HepG2 (cell line): ENCODE measurements at places on chromosomes 2 and 18. TPM values are rescaled to one million over a fixed set of nuclear protein-coding genes. Genes with fewer than 3 reads are reported as not detected.

- H3K27ac ChIP-seq = no peak overlapping the region
- no peaks in the 10 kb centered on the region for H3K27me3 ChIP-seq
- no peak for DNase-seq
- H3K4me1 ChIP-seq = peaks cover 37% of the 10 kb centered on the region
- H3K36me3 ChIP-seq = peaks cover 12% of the 10 kb centered on the region
These were observed 2.4 kb downstream of the CASP8 start for GRCh38 chr2:201262718-201263117.

GRCh38 chr18:42274488-42275137, 319.6 kb downstream of the PIK3C3 start:
- no peak overlapping the region for H3K27ac ChIP-seq
- peak; percentile 62 for DNase-seq
- H3K4me1 ChIP-seq = no peaks in the 10 kb centered on the region
- no peak overlapping the region for H3K4me3 ChIP-seq

FOXI3 gene
- total RNA-seq = not detected in 2 replicates

DNA sequence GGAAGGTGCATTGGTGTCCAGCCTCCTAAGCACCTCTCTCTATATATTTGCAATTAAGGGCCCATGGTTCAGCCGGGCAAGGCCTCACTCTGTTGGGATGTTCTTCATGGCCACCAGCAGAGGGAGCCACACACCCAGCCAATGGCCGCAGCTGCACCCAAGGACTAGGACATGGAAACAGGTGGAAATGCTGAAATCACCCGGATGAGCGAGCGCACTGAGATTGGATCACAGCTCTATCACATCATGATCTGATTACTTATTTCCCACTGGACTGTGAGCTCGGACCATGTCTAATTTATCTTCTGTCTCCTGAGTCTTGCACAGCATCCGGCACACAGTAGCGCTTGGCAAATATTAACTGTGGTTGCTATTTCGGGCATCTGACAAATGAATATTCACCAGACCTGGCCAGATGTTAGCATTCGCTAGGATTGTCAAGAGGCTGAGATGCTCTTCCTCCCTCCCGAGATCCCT, 31.2 kb downstream of the KIF3C start:
- H3K36me3 ChIP-seq = no peaks in the 10 kb centered on the region
- no peak overlapping the region for H3K27ac ChIP-seq
- peak overlapping the region; percentile 14; the same call in 1 of the 2 replicates for H3K4me3 ChIP-seq
- DNase-seq = peak; percentile 83

POTEE gene
- total RNA-seq = 0.48 and 1.9 TPM in 2 replicates

DNA sequence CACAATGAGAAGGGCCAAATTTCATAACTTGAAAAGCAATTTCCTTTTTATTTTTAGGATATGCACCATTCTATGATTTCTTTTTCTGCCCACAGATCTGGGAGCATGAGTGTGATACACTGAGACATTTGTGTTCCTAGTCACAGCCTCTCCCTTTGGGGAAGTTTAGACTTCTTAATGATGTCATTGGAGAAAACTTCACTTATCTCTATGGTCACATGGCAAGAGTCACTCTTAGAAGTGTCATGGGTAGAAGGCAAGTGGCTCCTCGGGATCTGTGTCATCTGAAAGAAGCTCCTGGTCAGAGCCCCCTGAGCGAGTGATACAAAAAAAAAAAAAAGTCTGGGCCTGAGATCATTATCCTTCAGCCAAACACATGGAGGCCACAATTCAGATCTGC, 62.5 kb upstream of the LGALSL start:
- no peak overlapping the region for H3K4me3 ChIP-seq
- H3K27ac ChIP-seq = no peak overlapping the region
- H3K4me1 ChIP-seq = peaks cover 36% of the 10 kb centered on the region
- H3K36me3 ChIP-seq = no peaks in the 10 kb centered on the region

DNA sequence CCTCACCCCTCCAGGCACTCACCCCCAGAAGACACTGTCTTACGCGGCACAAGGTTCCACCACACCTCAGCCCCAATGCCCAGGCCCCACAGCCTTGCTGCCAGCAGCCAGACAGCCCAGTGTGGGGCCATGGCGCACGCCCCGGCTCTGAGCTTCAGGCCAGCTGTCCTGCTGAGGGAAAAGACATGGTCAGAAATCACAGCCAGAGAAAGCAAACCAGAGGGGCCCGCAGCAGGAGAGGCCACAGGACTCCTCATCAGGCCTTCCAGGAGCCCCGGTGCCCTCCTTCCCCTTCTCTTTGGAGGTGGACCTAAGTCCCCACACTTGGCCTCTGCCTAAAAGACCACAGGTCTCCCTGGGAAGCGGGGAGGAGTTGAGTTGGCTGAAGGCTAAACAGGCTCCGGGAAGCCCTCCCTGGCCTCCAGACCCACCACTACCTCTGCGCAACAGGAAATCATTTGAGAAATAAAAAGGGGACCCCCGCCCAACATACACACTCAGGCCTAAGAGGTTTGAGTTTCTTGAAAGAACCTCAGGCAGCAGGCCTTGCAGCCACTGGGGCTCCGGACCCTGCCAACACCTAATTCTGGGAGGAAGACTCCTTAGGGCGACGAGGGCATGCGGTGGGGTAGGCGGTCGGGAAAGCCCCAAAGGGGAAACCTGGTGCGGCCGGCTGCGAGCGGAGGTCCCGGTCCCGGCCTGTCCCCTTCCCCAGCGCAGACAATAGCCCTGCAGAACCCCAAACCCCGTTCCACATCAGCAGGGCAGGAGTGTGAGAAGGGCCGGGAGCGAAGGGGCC, 1.9 kb downstream of the SEMA4C start:
- H3K27ac ChIP-seq = peak overlapping the region; percentile 96
- H3K4me3 ChIP-seq = peak overlapping the region; percentile 93
- peaks cover 39% of the 10 kb centered on the region for H3K4me1 ChIP-seq
- no peak for DNase-seq
- H3K36me3 ChIP-seq = peaks cover 34% of the 10 kb centered on the region
- no peaks in the 10 kb centered on the region; the same call in 1 of the 2 replicates for H3K27me3 ChIP-seq

- peak; percentile 33 for DNase-seq
- H3K4me3 ChIP-seq = no peak overlapping the region
- H3K27ac ChIP-seq = no peak overlapping the region
- H3K27me3 ChIP-seq = peaks cover 5% of the 10 kb centered on the region; the same call in 2 of the 3 replicates
- H3K36me3 ChIP-seq = no peaks in the 10 kb centered on the region
- peaks cover 26% of the 10 kb centered on the region for H3K4me1 ChIP-seq
These were observed 30.4 kb upstream of the MGAT4A start for GRCh38 chr2:98761267-98761781.

DNA sequence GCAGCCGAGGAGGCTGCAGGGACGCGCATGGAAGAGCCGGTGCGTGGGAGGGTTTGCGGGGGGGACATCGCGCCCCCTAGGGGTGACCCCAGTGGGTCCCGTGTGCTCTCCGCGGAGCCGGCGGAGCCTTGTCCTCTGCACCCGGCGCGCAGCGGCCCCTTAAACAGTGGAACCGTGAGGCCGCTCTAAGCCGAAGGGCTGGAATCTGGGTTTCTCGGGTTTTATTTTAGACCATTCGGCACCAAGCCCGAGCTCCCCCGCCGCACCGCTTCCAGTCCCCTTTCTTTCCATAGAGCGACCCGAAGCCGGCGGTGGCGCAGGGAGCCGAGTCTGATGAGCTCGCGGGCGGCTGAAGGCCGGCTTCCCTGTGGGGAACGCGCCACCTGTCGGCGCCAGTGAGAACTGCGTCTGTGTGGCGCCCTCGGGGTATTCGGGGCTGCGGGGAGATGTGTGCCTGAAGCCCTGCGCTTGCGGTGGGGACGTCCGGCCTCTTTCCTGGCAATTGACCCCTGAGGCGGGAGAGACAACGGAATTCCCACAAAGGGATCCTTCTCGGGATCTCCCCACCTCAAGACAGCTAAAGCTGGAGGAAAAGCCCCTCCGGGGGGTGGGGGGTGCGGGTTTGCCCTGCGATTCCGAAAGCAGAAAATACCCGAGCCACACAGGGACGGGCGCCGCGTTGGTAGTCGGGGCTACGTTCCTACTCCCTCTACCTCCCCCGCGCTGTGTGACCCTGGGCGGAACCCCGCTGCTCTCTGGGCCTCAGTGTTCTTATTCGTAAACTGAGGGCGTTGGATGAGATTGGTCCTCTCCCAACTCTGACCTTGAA, 8.2 kb upstream of the EN1 start:
- H3K4me3 ChIP-seq = no peak overlapping the region
- H3K36me3 ChIP-seq = no peaks in the 10 kb centered on the region
- DNase-seq = peak; percentile 60
- peaks cover 95% of the 10 kb centered on the region for H3K27me3 ChIP-seq

GRCh38 chr2:25700221-25700660, 26.9 kb upstream of the DTNB start:
- H3K36me3 ChIP-seq = no peaks in the 10 kb centered on the region
- H3K27ac ChIP-seq = no peak overlapping the region
- H3K27me3 ChIP-seq = peaks cover 3% of the 10 kb centered on the region; the same call in 1 of the 2 replicates
- no peak overlapping the region for H3K4me3 ChIP-seq

DNA sequence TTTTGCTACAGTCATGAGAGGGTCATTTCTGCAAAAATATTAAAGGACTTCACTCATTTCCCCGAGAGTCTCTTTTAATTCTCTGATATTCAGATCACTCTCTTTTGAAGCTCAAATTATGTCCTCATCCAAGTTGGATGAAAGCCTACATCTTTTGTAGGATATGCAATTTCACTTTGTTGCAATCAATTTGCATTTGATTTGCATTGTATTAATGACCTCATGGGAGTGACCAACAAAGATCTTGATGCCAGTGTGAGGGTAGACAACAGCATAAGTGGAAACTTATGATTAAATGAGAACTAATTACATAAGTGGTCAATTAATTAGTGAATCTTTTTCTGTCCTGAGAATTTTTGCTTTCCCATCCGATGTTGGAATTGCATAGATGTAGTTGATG, 60.3 kb upstream of the UPP2 start:
- H3K27ac ChIP-seq = no peak overlapping the region
- DNase-seq = no peak
- peaks cover 20% of the 10 kb centered on the region; the same call in 1 of the 3 replicates for H3K27me3 ChIP-seq
- no peaks in the 10 kb centered on the region for H3K36me3 ChIP-seq
- H3K4me3 ChIP-seq = no peak overlapping the region

DNA sequence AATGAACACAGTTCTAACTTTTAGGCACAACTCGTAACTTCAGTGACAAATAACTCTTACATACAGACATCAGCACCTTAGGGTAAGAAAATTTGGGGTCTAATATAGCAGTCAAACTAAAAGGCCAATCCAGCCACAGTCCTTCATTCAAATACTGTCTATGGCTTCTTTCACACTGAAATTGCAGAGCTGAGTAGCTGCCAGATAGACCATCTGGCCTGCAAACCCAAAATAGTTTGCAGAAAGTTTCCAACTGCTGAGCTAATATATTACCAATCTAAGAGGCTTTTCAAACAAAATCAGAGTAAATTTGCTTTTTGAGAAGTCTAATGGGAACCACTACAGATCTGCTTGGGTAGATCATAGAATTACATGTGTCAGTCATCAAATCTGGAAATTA, 183.4 kb downstream of the GALR1 start:
- H3K27me3 ChIP-seq = no peaks in the 10 kb centered on the region; the same call in 2 of the 3 replicates
- H3K4me3 ChIP-seq = no peak overlapping the region
- no peaks in the 10 kb centered on the region for H3K4me1 ChIP-seq

GRCh38 chr2:46297546-46298271, 502 bp downstream of the EPAS1 start:
- H3K4me1 ChIP-seq = peaks cover 39% of the 10 kb centered on the region
- H3K4me3 ChIP-seq = peak overlapping the region; percentile 91
- DNase-seq = peak; percentile 59
- H3K36me3 ChIP-seq = no peaks in the 10 kb centered on the region

GRCh38 chr18:35582899-35583558, 1.5 kb downstream of the GALNT1 start:
- H3K27me3 ChIP-seq = no peaks in the 10 kb centered on the region
- DNase-seq = peak; percentile 55
- H3K4me1 ChIP-seq = peaks cover 16% of the 10 kb centered on the region
- H3K4me3 ChIP-seq = peak overlapping the region; percentile 90
- no peak overlapping the region for H3K27ac ChIP-seq

GRCh38 chr18:69401226-69401971, 711 bp downstream of the DOK6 start:
- peak overlapping the region; percentile 71 for H3K4me3 ChIP-seq
- no peaks in the 10 kb centered on the region; the same call in none of the 2 replicates for H3K27me3 ChIP-seq
- DNase-seq = no peak

- H3K36me3 ChIP-seq = no peaks in the 10 kb centered on the region
- no peak overlapping the region for H3K27ac ChIP-seq
- no peak for DNase-seq
- H3K4me3 ChIP-seq = no peak overlapping the region
- no peaks in the 10 kb centered on the region for H3K27me3 ChIP-seq
These were observed 612.4 kb downstream of the FBXO15 start for GRCh38 chr18:73535189-73535588.

- H3K27me3 ChIP-seq = no peaks in the 10 kb centered on the region; the same call in 2 of the 3 replicates
- no peak overlapping the region for H3K27ac ChIP-seq
- H3K4me1 ChIP-seq = peaks cover 20% of the 10 kb centered on the region
- no peak overlapping the region for H3K4me3 ChIP-seq
These were observed 13.7 kb upstream of the TTC39C start for GRCh38 chr18:24000613-24001490.

GRCh38 chr2:199922856-199923255, 11.8 kb downstream of the C2orf69 start:
- H3K4me3 ChIP-seq = no peak overlapping the region
- peaks cover 49% of the 10 kb centered on the region for H3K36me3 ChIP-seq
- DNase-seq = no peak
- H3K27ac ChIP-seq = no peak overlapping the region
- no peaks in the 10 kb centered on the region for H3K4me1 ChIP-seq

DNA sequence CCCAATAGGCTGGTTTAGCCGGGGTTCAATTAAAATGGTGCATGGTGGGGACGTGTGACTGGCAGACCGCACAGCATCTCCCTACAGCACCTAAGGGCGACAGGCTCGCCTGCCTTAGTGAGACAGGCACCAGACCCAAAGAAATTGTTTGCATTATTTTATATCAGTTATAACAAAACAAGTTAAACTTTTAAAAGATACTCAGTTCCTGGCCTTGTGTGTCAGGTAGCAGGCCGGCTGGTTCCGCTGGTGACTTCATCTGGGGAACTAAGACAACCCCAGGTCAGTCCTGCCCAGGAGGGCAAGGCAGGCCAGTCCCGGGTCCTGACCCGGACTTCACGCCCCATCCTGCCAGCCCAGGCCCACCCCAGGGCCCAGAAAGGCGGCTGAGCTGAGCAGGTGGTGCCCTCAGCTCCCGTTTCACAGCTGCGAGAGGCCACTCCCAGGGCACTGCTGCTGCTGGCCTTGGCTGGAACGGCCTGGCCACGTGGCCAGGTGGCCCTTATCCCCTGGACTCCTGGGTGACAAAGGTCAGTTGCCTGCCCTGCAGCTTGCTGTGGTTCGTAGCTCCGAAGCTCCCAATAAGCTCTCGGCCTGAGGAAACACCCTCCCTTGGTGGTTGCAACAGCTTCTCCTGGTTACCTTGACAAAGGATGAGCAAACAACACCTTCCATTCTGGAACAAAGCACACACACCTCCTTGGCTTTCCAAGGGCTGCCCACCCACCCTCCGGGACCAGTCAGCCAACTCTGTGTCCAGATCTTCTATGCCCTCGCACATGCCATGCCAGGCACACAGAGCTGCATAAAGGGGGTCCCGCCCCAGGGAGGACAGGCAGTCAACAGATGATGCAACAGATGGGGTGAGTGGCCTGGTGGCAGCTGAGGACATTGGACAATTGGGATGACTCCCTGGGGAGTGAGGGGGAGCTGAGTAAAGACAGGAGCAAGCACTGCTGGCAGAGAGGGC, 11.3 kb upstream of the AGXT start:
- H3K27ac ChIP-seq = peak overlapping the region; percentile 88
- H3K4me3 ChIP-seq = 0 out of 2 replicates have a peak overlapping the region, but pooled peaks have one; percentile 9
- H3K27me3 ChIP-seq = peaks cover 14% of the 10 kb centered on the region; the same call in 1 of the 3 replicates
- H3K4me1 ChIP-seq = peaks cover 49% of the 10 kb centered on the region
- peak; percentile 94 for DNase-seq
- H3K36me3 ChIP-seq = no peaks in the 10 kb centered on the region

- peaks cover 43% of the 10 kb centered on the region for H3K4me1 ChIP-seq
- peak; percentile 88 for DNase-seq
These were observed 13.9 kb upstream of the SLC1A4 start for GRCh38 chr2:64975232-64975821.
